Ammon's horn (tissue), 1 donor: ENCODE measurements at places on chromosomes 6 and 20.

DNA sequence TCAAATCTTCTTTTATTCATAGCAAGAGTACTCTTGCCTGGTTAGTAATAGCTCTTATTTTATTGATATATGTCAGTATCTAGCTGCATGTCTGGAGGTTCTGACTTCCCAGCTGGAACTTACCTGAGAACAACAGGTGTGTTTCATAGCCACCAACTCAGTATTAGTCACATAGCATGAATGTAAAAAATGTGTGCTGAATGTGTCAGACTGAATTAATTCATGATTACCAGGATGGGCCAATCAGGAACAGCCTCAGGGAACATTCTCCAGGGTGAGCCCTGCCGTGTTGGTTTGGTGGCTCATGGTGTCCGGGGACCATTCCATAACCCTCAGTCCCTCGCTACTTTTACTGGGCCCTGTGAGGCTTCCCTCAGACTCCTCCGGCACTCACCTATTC lies 99.7 kb downstream of the TULP4 start:
- DNase-seq, result no peak

DNA sequence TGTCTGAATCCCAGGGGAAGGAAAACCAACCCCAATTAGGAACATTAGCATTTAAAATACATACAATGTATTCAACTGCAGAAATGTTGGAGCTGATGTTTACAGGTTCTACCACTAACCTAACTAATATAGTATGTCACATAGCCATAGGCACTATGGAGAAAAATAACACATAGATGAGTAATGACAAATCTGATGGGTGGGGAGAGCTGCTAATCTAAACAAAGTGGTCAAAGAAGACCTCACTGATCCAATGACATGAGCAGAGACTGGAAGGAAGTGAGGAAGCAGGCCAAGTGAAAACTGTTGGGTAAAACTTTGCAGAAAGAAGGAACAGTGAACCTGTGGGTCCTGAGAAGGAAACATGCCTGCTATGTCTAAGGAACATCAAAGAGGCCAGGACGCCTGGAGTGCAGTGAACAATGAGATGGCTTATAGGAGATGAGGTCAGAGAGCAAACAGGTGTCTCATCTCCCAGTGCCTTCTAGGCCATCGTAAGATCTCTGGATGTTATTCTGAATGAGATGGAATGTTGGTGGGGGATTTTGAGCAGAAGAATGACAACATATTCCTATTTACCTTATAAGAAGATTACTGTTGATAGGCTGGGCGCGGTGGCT lies 135.7 kb downstream of the ALDH8A1 start:
- no peak for DNase-seq

DNA sequence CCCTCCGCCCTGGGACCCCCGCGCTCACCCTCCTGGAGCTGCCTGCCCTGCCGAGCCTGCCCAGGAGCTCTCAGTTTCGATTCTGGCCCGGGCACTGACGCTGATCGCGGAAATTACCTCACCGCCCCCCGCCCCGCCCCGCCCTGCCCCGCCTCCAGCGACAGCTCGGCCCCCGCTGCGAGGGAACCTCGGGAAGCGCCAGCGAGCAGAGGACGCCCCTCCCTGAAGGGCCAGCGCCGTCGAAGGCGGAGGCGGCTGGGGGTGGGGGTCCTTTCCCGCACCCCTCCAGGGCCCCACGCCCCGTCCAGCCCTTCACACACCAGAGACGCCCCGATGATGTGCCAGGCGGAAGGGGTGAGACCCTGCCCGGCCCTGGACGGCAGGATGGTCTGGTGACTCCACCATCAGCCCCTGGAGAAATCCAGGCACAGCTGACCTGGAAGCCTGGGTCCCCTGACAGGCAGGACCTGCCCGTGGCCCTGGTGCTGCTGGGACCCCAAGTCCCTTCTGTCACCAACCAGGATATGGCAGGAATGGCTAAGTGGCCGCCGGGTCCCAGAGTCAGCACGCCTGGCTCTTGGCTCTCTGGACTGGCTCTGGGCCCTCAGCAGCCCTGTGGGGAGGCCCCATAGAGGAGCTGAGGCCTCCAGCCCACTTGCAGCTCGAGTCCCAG lies at the start of gene HELZ2:
Gene HELZ2 (minus strand): TSS at position 84 of the 673 bp plus-strand sequence. CDS start 1,854 bp downstream, outside the sequence.
- peak; percentile 41 for DNase-seq

DNA sequence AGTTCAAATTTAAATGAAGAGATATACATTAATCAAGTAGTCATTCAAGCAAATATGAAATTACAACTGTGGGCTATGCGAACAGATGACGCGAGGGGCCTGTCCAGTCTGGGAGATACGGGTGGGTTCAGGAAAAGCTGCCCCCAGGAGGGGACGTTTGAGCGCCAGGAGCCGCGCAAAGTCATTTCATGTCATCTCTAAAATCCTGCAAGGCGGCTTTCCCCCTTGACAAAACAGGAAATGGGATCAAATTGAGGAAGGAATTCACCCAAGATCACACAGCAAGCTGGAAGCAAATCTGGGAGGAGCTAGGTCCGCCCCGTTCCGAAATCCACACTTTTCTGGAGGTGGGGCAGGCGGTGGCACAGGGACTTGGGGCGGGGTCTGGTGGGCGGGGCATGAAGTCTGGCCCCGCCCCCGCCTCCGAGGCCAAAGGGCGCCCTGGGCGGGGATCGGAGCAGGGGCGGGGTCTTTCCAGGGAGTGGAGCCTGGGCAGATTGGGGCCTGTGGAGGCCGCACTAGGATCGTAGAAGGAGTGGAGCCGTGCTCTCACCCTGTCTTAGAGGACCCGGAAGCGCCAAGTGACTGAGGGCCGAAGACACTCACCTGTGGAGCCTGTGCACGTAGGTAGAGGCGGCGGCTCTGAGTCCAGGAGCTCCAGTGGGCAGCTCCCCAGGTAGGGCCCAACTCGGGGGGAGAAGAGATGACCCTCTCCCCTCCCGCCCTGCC lies at the start of gene LPIN3:
Gene LPIN3 (plus strand): TSS at position 495 of the 729 bp plus-strand sequence. CDS start 4,983 bp downstream, outside the sequence.
- peak; percentile 36 for DNase-seq

DNA sequence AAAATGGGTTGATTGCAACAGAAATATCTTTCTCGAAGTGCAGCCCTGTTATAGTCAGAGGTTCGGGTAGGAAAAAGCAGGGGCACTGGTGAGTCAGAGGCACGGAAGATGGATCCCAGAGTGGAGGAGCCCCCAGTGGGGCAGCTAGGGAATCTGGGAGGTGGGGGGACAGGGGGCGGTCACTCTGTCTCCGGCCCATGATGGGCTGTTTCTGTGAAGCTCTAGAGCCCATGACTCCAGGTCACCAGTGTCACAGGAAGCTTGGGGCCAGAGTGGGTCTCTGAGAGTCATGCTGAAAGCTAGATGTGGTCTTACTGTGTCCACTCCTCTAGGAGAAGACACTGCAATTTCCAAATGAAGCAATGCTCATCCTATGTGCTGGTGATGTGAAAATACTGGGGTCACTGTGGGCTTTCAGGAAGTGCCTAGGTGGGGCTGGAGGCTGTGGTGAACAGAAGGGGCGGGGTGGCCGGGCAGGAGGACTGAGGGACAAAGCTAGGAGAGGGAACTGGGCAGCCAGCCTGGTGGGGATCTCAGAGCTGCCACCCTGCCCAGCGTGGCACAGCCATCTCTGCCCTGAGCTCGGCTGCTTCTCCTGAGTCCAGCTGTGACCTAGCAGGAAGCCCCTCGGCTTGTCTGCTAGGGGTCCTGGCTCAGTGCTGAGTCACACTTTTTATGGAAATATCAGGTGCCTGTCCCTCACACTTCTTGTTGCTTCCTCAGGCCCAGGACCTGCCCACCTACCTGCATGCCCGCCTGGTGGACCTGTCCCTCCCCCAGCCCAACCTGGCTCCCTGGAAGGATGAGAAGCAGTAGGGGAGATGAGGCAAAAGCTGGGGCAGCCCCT lies 54.2 kb downstream of the IRF4 start:
- DNase-seq, result no peak

- peak; percentile 71 for DNase-seq
Measured at GRCh38 chr20:58870293-58871014, 17.9 kb downstream of the GNAS start.

GRCh38 chr6:44161997-44162338 lies 3.3 kb downstream of the CAPN11 start:
- DNase-seq, result no peak

- DNase-seq, result no peak
Measured at GRCh38 chr20:38812709-38813573, 7.4 kb downstream of the PPP1R16B start.

- DNase-seq, result no peak
Measured at GRCh38 chr6:62354261-62354660, 68.2 kb upstream of the KHDRBS2 start.

DNA sequence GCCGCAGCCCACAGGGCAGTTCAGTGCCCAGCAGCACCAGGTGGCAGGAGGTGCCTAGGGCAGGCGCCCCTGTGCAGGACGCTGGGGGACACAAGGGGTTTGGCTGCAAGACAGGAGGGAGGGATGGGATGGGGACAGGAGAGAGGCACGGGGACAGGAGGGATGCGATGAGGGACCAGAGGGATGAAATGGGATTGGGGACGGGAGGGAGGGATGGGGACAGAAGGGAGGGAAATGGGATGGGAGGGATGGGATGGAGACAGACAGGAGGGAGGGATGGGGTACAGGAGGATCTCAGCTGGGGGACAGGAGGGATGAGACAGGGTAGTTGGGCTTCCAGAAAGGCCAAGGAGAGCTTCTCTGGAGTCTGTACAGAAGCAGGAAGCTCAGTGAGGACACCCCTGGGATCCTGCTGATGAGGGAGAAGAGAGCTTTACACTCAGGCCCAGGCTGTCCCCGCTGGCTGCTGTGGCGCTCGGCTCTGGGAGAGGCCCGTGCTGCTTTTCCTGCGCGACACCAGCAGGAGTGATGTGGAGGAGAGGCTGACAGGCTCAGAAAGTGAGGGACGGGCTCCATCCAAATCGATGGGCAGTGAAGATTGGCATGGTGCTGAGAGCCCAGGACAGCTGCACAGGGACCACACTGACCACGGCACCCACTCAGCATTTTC lies 400.8 kb downstream of the SMOC2 start:
- DNase-seq, result no peak

GRCh38 chr6:131832363-131832762 lies 24.5 kb downstream of the ENPP1 start:
- no peak for DNase-seq

DNA sequence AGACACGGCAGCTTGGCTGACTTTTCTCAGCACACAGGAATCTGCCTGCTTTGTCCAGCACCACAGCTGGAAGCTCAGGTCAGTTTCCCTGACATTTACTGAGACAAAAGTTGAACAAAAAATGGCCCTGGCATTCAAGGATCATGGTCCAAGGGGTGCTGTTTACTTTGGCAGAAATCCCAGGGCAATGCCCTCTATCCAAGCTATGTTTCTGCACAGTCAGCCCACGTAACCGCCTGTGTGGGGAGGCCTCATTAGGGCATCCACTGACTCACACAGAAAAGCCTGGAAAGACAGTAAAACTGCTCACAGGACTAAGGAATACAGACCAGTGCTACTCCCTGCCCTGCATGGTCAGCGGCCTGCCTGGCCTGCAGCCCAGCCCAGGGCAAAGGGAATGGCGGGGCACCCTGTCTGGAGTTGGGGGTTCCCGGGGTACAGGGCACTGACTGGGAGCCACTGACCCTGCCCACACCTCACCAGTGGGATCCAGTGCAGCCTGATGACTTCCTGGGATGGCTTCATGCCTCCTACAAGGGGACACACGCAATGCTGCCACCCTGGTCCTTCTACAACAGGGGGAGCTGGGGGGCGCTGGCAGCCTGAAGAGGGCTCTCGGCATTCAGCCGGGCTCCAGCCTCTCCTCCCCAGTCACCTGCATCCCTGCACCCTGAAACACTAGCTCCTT lies 77.1 kb downstream of the NINL start:
- no peak for DNase-seq

- DNase-seq, result no peak
Measured at GRCh38 chr20:33370291-33370690, 31.0 kb downstream of the CDK5RAP1 start.
